ENCODE measurements at places on chromosomes 13 and 19.
A peak's percentile ranks its signal among the peaks of the same experiment; 100 is the strongest.

DNA sequence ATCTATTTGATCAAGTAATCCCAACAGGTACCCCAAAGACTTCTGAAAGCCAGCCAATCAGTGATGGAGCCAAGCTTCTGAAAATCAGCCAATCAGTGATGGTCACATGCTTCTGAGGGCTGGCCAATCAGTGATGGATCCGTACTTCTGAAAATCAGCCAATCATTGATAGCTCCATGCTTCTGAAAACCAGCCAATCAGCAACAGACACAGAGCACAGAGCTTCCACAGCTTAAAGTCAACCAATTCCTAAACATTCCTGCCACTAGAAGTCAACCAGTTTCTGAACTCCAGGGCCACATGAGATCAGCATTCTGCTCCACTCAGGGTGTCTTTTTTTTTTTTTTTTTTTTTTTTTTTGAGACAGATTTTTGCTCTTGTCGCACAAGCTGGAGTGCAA lies 8.2 kb upstream of the HSD17B14 start:
- DNase-seq = no peak

GRCh38 chr19:33471111-33471996 lies 50.2 kb downstream of the PEPD start:
- DNase-seq = no peak

DNA sequence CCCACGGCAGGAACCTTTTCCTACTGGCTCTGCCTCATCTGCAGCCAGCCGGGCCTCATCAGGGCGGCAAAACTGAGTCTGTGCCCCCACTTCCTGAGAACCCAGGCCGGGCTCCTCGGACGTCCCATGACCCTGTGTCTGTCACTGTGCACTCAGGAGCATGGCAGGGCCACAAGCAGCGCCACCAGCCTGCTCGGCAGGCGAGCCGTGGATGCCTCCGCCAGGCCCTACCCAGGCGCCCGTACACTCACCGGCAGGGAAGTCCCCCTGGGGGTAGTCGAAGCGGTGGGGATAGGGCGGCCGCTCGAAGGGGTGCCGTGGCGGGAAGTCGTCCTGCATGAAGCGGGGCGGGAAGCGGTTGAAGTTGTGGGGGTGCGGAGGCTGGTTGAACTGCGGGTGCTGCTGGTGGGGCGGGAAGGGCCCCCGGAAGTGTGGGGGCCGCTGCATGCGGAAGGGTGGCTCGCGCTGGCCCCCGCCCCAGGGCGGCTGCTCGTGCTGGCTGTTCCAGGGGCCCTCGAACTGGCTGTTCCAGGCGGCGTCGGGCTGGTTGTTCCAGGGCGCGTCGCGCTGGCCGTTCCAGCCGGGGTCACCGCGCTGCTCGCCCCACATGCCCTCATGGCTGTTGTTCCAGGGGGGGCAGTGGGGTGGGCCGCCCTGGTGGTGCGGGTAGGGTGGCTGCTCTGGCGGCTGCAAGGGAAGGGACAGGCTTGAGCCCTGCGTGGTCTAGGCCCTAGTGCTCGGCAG lies 17.1 kb downstream of the CHERP start:
- no peak for DNase-seq

GRCh38 chr19:29866011-29866410 lies 54.2 kb downstream of the CCNE1 start:
- DNase-seq = no peak

DNA sequence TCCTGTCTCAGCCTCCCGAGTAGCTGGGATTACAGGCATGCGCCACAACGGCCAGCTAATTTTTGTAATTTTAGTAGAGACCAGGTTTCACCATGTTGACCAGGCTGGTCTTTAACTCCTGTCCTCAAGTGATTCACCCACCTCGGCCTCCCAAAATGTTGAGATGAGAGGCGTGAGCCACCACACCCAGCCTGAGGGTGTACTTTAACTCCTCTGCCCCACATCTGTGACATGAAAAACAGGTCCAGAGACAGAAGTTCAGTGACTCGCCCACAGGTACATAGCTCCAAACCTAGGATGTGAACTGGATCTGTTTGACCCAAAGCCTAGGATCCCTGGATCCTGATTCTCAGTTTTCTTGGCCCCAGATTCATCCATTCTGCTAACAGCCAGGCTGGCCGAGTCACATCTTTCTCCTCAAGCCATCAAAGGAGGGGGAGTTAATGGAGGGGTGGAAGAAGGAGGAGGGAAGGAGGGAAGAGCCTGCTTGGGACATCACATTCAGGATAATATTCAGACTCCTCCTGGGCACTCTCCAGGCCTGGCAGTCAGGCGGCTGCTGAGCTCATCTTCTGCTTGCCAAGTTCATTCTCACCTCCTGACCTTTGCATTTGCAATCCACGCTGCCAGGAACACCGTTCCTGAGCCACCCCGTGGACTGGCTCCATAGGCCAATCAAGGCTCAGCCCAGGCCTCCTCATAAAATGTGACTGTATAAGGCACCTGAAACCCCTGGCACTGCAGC lies 3.1 kb downstream of the SPC24 start:
- DNase-seq = no peak

GRCh38 chr19:10027158-10027997 lies 14.1 kb downstream of the RDH8 start:
- peak; percentile 79 for DNase-seq

DNA sequence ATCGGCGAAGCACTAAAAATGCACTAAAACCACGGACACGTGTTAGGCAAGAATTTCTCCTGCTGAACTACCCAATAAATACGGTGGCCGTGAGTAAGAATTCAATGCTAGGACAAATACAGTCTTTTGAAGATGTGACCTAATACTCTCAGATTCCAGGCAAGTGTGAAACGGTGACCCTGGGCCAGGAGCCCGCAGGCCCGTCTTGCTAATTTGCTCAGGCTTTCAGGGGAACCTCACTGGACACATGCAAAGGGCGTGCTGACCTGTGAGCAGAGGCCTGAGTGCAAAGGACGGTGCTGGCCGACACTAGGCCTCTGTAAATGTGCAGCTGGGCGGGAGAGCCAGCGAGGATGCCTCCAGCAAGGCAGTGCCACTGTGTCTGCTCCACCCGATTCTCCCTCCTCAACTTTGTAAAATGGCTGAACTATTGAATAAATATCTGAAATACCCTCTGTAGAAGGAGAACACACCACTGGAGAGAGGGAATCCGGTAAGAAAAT lies 70.1 kb downstream of the STK24 start:
- DNase-seq = no peak

- DNase-seq = no peak
These were observed 184.9 kb downstream of the TM9SF2 start for GRCh38 chr13:99686157-99686572.

DNA sequence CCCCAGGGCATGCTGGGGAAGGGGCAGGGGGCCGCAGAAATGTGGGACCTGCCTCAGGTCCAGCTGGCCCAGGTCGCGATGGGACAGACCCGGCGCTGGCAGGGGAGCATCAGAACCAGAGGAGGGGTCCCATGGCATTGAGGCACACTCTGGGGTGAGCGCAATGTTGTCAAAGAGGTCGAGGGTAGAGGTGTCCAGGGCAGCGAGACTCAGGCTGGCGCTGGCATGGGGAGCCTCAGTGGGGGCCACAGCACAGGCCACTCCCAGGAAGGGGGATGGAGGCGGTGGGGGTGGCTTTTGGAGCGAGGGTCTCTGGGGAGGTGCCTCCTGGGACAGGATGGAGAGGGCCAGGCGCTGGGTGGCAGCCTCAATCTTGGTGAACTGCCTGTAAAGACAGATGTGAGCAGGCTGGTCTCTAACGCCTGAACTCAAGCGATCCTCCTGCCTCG lies 944 bp downstream of the C19orf85 start:
- no peak for DNase-seq

- DNase-seq = no peak
These were observed 27.6 kb downstream of the SLC6A16 start for GRCh38 chr19:49297403-49297802.

DNA sequence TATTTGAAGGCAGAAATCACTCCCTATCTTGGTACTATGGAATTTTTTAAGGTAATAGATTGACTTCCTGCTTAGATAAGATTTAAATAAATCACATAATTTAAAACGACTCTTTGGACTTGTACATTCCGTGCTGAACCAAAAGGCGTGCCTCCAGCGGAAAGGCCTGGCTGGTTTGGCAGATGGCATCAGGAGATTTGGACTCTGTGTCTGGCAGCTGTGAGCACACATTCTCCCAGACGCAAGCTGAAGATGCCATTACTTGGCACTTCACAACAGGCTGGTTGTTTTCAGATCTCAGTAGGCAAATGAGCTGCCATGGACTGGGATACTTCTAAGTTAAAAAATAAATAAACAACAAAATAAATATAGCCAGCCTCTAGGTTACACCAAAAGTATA lies 104.5 kb upstream of the SLC15A1 start:
- no peak for DNase-seq

DNA sequence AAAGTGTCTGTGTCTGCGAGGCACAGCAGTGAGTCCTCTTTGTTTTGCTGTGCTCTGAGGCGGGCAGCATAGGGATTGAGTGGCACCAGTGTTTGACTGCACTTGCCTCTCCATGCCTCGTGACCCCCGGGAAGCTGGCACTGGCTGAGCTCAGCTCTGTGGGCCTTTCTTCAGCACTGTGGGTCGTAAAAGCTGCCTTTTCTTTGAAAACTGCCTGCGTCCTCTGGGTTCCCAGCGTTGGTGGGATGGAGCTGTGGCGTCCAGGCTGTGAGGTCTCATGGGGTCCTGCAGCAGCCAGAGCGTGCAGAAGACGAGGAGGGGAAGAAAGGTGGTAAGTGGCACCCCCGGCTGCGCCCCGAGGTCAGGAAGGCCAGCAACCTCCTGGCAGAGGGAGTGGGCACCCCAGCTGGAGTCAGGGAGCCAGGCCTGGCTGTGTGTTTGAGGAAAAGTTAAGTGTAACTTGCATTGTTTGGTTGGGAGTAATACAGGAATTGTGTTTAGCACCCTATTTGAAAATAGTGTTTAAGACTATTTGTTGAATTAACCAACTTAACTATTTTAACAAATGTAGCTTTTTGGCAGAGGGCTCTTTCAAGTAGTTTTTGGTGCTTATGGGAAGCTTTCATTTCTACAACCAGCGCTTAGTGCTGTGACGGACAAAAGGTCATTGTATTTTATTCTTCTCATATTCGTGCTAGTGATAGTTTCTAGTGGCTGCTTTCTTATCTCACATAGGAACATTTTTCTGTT lies 79.3 kb upstream of the TEX29 start:
- no peak for DNase-seq

DNA sequence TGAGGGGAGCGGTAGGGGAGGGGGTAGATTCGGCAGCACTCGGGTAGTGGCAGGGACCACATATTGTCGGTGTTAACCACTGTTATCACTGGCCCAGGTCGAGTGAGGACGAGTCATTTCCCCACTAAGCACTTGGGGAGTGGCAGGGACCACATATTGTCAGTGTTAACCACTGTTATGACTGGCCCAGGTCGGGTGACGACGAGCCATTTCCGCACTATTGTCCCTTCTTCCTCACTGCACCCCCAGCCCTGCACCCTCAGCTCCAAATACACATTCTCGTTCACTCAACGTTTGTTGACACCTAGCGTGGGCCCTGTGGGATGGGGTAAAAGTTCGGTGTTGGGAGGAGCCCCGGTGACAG lies 467 bp upstream of the CLN5 start:
- DNase-seq = peak; percentile 7

- DNase-seq = no peak
These were observed 276.7 kb downstream of the POU4F1 start for GRCh38 chr13:78326633-78327032.

- no peak for DNase-seq
These were observed 13.7 kb upstream of the ZNF492 start for GRCh38 chr19:22620401-22620800.

DNA sequence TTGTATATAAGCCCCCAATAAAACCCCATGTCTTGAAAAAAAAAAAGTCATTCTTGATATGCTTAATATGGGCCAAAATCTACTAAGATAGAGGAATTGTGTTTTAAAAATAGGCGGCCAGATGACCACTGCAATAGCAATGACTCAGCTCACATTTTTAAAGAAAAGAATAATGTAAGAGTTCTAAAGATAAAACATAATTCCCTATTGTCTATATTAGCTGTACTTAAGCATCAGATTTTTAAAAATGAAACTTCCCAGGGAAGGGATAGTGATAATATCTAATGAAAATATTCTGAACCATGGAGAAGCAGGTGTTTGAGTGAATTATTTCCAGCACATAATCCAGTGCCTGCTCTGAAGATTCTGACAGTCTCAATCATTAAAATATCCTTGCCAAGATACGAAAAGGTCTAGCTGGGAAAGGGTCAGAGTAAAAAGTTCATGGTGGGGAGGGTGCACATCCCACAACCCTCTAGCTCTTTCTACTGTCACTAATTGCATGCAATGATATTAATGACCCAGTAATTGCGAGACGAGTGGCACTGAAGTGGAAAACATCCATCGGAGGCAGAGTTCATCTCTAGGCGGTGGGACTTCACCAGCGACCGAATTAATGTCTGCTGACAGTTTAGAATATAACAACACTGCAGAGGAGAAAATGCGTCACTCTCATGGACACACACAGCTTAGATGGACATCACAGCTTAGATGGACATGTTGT lies 31.6 kb downstream of the EFNB2 start:
- DNase-seq = no peak

DNA sequence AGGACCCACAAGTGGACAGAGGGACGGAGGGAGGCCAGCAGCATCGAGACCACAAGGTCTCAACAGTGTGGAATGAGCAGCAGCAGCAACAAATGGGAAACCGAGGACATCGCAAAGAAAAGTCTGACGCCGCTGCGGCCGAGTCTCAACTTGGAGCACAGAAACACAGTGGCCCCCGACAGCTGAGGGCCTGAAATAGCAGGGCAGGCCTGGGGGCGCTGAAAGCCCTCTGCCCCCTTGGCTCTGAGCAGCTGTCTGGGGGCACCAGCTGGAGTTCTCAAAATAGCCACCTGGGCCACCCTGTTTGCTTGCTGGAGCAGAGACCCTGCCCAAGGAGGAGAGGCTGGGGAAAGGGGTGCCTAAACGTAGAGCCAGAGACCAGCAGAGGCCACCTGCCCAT lies 5.9 kb upstream of the ISYNA1 start:
- DNase-seq = no peak

- no peak for DNase-seq
These were observed 4.9 kb downstream of the ARHGEF1 start for GRCh38 chr19:41887711-41888382.

GRCh38 chr13:23399347-23399746 lies 34.2 kb downstream of the SACS start:
- DNase-seq = no peak

DNA sequence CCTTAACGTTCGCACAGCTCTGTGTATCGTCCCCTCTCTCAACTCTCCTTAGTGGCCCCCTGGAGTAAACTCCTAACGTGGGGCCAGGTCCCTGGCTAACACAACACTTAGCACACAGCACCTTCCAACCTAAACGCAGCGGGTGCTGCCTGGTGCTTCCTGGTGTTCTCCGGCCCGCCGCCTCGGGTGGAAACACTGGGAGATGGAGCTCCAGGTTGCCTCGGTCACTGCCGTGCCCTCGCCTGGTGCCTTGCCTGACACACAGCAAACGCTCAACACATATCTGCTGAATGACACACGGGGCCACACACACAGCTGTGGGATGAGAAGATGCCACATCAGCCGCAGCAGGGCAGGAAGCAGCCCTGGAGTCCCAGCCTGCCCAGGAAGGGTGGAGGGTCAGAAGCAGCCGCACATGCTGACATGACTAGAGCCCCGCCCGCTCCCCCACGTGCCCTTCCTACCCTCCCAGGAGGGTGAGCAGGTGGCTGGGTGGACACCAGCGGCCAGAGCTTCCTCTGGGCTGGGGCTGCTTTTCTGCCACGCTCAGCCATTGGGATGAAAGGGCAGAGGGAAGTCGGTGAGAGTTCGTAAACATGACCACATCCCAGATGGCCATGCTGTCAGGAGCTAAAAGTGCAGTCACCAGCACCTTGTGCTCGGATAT lies 6.6 kb downstream of the PEPD start:
- no peak for DNase-seq

GRCh38 chr13:28707629-28708427 lies 10.9 kb downstream of the SLC46A3 start:
- peak; percentile 97 for DNase-seq

GRCh38 chr13:60427285-60427684 lies 30.3 kb downstream of the TDRD3 start:
- no peak for DNase-seq
